Hematopoietic multipotent progenitor cell treated with erythropoietin and hydrocortisone succinate and interleukin-3 and kit ligand, for 8 days (in vitro differentiated cells): ENCODE measurements at places on chromosomes 13 and 19.
A peak's percentile ranks its signal among the peaks of the same experiment; 100 is the strongest.

DNA sequence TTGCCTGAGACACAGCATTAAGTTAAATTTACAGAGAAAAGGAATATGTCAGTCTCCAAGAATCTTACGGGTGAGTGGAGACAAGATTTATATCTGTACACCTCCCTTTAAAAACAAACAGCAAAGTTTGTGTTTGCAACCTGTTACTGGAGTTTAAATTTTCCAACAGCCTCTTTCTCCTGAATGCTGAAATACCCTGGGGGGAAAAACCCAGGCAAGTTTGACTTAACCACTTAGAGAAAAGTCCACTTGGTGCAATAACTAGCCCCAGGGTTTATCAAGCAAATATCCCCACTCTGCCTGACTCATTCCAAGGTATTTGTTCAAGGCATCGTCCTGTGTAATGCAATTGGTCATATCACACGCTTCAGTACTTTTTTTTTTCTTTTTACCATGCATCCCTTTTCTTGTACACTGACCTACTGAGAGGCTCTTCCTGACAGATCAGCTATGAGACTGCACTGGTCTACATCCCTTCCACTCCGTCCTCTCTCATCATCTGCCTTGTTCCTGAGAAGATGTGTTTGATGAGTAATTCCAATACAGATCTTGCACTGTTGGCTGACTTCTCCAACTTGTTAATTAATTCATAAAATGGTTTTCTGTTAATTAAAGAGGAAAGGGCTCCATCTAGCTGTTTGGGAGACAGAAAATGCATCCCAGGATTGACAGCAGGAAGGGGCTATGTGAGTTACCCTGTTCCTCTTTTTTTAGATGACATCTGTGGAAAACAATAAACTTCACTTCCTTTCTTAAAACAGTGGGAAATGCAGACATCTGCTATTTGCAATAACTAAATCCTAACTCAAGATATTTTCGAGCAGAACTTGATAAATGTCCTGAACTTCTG, 212.5 kb upstream of the IRS2 start:
- no peak for DNase-seq

GRCh38 chr13:103354171-103354570, 288.0 kb upstream of the SLC10A2 start:
- DNase-seq = no peak

- no peak for DNase-seq
These were observed 10.7 kb upstream of the TMEM255B start for GRCh38 chr13:113748101-113748861.

DNA sequence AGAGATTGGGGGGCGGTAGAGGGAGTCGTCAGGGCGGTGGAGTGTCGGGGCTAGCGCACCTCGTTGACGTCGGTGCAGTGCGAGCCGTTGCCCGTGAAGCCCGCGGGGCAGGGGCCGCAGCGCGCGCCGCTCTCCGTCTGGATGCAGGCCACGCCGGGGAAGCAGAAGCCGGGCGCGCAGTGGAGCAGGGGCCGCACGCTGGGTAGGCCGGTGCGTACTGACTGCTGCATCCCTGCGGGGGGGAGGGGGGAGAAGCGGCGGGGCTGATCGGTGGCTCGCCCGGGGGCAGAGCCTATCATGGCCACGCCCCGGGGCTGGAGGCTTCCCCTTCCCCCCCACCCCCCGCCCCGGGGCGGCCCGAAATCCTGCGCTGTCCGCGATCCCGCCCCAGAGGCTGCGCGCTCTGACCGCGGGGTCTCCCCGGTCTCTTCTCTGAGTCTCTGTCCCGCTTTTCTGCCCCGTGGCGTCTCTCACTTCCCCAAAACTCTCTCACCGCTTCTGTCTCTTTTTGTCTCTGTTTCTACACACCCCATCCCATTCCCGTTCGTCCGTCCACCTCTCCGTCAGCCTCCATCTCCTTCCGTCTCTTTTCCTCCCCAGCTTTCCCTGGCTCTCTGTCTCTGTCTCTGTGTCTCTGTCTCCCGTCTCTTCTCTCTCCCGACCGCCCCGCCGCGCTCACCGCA, 1.1 kb downstream of the COMP start:
- no peak for DNase-seq

DNA sequence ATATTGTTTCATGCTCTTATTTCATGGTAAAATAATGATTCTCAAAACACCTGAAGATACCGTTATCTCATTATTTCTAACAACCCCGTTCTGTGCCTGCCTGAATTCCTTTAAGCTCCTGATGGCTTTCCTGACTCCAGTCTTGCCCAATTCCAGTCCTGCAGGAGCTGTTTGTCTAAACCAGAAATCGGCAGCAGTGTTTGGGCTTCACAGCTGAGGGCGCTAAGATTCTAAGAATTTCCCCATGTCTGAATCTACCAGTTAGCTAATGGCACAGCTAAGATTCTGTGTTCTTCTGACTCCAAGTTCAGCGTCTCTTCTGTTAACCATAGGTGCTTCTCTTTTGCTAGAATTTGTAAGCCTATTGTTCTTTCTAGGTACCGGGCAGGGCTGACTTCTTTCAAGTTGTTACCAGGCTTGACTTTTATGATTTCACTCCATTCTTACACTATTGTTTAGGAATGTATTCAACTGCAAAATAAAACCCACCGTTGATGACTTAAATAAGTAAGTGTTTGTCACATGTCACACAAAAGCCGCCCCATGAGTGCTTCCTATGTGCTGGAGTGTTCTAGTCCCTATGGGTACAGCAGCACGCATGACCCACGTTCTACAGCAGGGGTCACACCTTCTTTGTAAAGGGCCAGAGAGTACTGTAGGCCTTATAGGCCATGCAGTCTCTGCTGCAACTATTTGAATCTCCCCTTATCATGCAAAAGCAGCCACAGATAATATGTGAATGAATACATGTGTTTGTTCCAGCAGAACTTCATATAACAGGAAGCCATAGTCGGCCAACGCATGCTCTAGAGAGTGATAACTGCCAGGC, 168.3 kb upstream of the RNF113B start:
- peak; percentile 40 for DNase-seq

- DNase-seq = no peak
These were observed 70.4 kb upstream of the CACNA1A start for GRCh38 chr19:13576726-13577125.

DNA sequence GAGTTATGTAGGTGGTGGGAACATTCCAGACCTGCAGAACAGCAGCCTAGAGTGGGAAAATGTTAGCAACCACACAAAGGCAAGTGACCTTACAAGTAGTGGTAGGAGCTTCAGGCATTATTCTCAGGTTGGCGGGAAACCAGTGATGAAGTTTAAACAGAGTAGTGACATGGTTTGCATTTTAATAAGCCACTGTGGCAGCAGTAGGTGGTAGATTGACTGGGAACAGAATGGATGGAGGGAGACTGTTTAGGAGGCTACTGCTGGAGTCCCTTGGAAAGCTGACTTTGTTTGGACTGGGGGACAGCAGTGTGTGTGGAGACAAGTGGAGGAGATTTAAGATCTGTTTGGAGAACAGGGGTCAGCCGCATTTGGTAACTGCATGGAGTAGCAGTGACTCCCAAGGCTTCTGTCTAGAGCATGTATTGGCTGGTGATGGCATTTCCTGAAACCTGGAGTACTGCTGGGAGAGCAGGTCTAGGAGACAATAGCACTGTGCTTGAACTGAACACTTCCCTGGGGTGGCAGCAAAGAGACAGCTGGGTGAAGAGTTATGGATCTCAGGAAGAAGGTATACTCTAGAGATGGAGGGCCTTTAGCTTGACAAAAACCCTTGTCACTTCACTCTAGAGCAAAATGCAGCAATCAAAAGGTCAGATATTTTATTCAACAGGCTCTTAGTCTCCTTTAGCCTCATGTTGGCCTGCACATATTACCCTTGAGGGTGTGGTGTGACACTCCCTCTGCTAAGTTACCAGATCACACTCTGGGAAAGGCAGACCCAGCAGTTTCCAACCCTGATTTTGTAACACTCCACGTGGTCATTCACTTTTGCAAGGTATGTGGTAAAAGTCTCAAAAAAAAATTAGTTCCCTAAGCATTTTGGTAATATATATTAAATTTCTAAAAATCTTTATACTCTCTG, 70.3 kb downstream of the DHRS12 start:
- DNase-seq = no peak

DNA sequence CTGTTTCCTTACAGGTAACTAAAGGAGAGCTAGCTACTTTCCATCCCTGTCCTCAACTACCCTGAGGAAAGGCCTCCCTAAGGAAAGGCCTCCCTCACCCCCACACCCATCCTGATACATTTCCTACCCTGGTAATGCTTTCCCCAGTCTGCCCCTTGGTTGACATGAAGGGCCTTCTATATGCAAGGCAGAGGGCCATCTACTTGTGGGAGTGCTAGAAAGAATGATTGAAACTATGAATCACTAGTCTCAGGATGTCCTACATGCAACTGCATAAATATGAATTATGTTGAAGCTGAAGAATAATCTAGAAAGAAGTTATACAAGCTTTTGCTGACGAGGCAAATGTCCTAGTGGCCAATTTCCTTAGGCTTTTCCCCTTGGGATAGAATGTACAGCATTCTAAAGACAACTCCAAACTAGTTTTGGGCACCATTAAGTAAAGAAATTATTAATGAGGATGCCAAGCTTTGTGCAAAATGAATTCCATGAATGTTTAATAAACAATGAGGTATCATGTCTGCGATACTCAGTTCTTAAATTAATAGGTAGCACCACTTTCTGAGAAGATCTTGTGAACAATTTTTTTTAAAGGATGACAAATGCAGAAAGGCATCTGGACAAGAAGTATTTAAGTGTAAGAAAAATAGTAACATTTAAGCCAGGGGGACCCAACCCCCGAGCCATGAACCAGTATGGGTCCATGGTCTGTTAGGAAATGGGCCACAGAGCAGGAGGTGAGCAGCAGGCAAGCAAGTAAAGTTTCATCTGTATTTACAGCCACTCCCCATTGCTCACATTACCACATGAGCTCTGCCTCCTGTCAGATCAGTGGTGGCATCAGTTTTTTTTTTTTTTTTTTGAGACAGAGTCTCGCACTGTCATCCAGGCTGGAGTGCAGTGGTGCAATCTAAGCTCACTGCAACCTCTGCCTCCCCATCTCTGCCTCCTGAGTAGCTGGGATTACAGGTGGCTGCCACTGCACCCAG, 223.0 kb downstream of the LHFPL6 start:
- DNase-seq = peak; percentile 45

DNA sequence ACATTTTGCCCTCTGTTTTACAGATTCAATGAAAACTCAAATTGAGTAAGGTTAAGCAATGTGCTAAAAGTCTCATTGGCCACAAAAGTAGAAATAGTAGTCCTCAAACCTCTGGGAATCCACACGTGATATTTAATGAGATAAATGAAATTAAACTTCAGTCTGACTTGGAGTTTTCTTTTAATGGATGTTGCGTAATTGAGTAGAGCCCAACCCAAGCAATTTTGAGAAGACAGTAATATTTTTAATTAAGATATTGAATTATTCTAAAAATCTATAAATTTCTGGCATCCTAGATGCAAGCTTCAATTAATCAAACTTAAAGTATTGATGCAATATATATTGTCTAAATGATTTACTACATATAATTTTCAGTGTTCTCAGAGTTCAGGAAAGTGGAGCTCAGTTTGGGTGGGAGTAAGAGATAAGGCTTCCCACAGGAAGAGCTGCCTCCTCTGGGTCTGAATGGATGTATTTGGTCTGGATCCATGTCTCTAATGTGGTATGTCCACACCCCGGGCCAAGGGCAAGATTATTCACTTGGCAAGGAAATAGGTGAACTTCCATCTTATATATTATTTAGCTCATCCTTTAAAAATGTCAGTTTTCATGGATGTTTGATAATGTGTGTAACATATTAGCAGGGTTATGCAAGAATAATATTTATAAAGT, 6.9 kb downstream of the MBNL2 start:
- DNase-seq = no peak

- no peak for DNase-seq
These were observed 176.3 kb downstream of the GPC5 start for GRCh38 chr13:91574766-91575165.

- no peak for DNase-seq
These were observed 174.9 kb downstream of the B3GLCT start for GRCh38 chr13:31374682-31375081.

DNA sequence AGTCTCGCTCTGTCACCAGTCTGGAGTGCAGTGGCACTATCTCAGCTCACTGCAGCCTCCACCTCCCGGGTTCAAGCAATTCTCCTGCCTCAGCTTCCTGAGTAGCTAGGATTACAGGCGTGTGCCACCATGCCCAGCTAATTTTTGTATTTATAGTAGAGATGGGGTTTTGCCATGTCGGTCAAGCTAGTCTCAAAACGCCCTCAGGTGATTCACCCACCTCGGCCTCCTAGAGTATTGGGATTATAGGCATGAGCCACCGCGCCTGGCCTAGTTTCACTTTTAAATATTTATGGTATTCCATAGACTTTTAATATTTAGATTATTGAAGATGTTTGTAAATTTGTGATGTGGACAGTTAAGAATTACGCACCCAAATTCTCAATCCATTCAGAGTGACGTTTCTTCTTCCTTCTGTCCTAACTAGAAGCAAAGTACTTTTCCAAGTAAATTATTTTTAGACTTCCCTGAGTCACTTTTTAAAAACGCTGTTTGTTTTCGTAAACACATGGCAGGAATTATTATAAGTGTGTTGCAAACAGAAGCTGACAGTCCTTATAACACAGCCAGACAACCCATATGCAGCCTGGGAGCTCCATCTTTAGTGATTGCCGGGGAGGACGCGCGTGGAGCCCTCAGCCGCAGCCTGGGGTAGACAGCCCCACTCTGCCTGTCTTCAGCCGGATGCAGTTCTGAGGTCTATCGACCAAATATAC, 131.7 kb downstream of the ATP11A start:
- no peak for DNase-seq

- no peak for DNase-seq
These were observed 77.6 kb downstream of the TSC22D1 start for GRCh38 chr13:44498502-44498901.

GRCh38 chr13:76764916-76765315, 121.3 kb downstream of the KCTD12 start:
- no peak for DNase-seq

DNA sequence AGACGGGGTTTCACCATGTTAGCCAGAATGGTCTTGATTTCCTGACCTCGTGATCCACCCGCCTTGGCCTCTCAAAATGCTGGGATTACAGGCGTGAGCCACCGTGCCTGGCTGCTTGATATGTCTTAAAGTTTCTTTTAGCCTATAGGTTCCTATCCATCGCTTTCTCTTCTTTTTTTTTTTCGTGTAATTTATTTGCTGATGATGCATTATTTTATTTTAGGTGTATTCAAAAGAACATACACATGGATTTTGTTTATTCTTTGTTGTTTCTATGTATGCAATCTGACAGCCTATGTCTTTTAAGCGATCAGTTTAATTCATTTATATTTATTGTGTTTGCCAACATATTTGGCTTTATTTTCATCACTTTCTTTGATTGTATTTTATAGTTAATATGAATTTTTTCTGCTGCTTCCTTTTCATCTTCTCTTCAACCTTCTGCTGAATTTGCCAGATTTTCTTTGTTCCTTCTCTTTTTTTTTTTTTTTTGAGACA, 26.0 kb upstream of the TNFAIP8L1 start:
- DNase-seq = no peak

GRCh38 chr13:73733706-73734105, 400.5 kb downstream of the KLF12 start:
- DNase-seq = no peak

- no peak for DNase-seq
These were observed 816 bp downstream of the SPRED3 start for GRCh38 chr19:38389101-38389925.
